ENCODE measurements at places on chromosomes 2 and 18.

DNA sequence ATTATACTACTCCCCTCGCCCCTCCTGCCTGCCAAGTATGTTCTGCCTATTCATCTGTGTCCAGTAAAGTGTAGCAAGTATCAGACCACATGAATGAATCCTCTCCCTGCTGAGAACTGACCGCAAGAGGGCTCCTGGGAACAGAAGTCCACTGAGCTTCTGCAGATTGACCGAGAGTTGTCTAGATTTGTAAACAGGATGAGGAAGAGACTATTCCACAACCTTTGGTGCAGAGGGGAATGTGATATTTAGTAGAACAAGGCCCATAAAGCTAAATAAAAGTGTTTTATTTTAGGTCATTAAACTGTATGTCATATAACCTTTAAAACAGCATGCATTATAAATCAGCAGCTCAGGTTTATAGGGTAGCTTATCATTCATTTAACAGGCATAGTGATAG lies 377.0 kb downstream of the DCC start:
- no peak for DNase-seq

GRCh38 chr18:58077329-58077728 lies 33.3 kb downstream of the NEDD4L start:
- no peak for DNase-seq

DNA sequence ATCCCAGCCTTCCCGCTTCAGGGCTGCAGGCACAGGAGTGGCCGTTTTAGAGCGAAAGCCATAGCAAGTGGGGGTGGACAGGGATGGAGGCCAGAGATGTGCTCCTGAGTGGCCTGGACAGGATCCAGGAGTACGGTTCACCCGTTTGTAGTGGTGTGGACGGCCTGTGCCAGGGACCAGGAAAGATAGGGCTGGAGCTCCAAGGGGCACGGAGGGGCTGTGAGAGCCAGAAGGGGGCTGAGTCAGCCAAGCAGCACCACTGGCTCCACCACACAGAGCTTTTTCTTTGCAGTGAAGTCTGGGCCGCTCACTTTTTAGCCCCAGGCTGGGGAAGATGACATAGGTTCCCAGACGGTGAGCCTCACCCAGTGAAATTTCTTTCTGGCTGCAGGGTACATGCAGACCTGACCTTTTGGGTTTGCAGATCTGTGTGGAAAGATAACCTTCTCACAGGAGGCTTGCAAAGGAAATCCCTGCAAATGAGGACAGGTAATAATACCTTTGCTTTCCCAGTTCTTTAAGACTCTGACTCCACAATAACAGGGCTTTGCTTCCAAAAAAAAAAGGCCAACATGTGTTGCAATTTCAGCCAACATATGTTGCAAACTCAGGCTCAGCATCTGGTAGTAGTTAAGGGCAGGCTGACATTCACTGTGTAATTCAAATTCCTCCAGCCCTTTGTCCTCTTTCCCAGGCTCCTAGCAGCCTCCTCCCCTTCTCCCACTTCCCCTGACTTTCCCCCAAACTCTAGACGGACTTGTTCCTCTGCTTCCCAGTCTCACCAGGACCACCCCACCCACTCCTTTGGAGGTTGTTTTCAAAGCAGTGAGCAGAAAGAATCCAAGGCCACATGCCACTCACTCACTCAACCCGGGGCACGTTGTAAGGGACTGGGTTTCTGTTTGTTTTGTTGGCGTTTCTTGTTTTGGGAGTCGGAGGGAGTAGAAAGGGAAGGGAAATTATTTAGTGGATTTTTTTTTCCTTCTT lies 20.3 kb upstream of the LAPTM4A start:
- peak; percentile 73 for DNase-seq

DNA sequence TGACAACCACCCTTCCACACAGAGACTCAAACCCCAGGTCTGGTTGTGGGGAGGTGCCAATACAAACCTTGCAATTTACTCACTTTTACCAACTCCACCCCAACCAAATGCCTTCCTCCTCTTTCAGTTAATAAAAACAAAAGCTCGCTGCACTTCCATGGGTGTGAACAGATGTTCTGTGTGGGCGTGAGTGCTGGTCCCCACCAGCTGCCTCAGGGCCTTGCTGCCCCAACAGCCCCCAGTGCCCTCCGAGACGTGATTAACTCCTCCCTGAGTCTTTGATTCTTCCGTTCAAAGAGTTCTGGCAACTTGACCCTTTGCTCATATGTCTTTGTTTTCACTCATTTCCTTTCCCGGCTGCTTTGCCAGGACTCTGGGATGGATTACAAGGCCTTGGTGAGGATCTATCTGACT lies 258.9 kb upstream of the CXCR4 start:
- no peak for DNase-seq

DNA sequence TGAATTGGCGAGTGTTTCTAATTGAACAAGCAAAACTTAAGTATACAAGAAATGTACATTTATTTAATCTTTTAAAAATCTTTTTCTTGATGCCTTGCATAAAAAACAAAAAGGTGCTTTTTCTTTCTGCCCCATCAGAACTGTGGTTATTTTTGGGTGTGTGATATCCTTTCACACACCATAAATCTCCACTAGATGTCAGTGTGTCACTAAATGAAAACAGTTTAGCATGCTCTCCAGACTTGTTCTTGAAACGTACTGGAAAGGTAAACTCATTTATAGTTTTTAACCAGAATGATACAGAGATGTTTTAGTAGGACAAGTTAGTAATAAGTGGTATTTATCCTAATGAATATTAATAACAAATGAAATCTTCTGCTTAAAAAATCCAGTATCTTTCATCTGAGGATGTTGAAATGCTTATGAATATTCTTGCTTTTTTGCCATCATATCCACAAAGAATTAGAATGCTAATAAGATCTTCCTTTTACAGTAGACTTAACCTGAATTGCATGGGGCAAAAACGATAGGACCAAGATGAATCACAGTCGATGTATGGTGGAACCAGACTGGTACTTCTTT lies 96.8 kb downstream of the UBE2E3 start:
- peak; percentile 77 for DNase-seq

GRCh38 chr2:55966401-55967118 lies 43.0 kb upstream of the EFEMP1 start:
- no peak for DNase-seq

GRCh38 chr2:145751629-145752028 lies 1231.7 kb upstream of the ZEB2 start:
- no peak for DNase-seq
